ENCODE measurements at places on chromosomes 3 and 15. TPM values are rescaled to one million over a fixed set of nuclear protein-coding genes. Genes with fewer than 3 reads are reported as not detected.

Gene U2SURP
- total RNA-seq, result 86.1 TPM

- no peak overlapping the region for H3K27ac ChIP-seq
- H3K4me3 ChIP-seq, result no peak overlapping the region
- peaks cover 24% of the 10 kb centered on the region for H3K4me1 ChIP-seq
- H3K36me3 ChIP-seq, result no peaks in the 10 kb centered on the region
- H3K27me3 ChIP-seq, result peaks cover 13% of the 10 kb centered on the region
Observed at GRCh38 chr3:184592371-184593219, 31.0 kb downstream of the EPHB3 start.

GRCh38 chr3:78517965-78518364, 1249.8 kb downstream of the ROBO1 start:
- no peak for DNase-seq
- no peak overlapping the region for H3K4me3 ChIP-seq
- no peak overlapping the region for H3K27ac ChIP-seq
- H3K27me3 ChIP-seq, result no peaks in the 10 kb centered on the region
- no peaks in the 10 kb centered on the region for H3K36me3 ChIP-seq

Gene ACTC1
- total RNA-seq, result 4.2 TPM

GRCh38 chr3:126995926-126996512, 13.1 kb downstream of the PLXNA1 start:
- H3K27me3 ChIP-seq, result peaks cover 13% of the 10 kb centered on the region
- H3K36me3 ChIP-seq, result peaks cover 3% of the 10 kb centered on the region
- no peak overlapping the region for H3K4me3 ChIP-seq

Data from endothelial cell (in vitro differentiated cells).